ENCODE measurements at places on chromosomes 2 and 18.

DNA sequence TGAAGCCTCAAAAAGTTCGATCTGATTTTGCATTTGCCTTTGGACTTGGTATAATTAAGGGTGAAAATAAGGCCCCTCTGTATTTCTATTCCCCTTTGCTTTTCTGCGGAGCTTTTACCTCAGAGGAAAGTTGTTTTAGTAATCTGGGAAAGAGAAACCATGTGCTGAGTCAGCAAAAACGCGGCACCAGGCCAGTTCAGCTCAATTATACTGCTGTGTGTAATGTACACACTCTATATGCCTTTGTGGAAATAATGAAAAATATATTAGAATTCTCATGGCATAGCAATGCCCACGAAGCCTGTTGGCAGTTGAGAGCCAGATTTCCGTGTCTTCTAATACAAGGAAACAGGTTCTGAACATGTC is 161.9 kb upstream of the SIX2 start:
- H3K27me3 ChIP-seq = peaks cover 58% of the 10 kb centered on the region
- H3K4me3 ChIP-seq = no peak overlapping the region
- peaks cover 2% of the 10 kb centered on the region for H3K4me1 ChIP-seq
- no peak for DNase-seq
- no peak overlapping the region for H3K27ac ChIP-seq

- H3K4me1 ChIP-seq = no peaks in the 10 kb centered on the region
- no peak for DNase-seq
- no peaks in the 10 kb centered on the region for H3K27me3 ChIP-seq
Observed at GRCh38 chr2:124652099-124652498, 627.0 kb downstream of the CNTNAP5 start.

DNA sequence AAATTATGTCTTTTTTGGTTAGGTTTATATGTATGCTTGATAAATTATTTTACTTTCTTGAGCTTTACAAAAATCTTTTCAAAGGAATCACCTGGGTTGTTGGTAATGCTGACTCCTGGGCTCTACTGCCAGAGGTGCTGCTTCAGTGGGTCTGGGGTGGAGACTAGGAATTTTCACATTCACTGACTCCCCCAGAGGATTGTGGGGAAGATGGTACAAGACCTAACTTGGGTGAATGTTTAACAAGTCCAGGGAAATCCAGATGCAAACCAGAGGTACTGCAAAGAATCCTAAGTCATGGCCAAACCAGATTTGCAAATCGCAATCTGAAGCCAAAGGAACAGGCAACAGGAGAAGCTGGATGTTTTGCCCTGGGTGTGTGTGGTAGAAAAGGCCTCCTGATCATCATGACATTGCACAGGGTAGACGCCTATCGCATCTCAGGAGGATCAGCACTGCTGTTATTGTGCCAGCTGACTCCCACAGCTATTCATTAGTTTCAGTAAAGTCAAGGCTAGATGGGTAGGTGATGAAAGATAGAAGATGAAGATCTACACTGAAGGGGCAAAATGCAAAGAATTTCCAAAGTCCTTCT is 185.2 kb downstream of the BARD1 start:
- H3K4me1 ChIP-seq = no peaks in the 10 kb centered on the region
- peaks cover 2% of the 10 kb centered on the region for H3K27me3 ChIP-seq
- H3K36me3 ChIP-seq = no peaks in the 10 kb centered on the region
- no peak overlapping the region for H3K27ac ChIP-seq

GRCh38 chr18:24734058-24734457 is 273.6 kb downstream of the HRH4 start:
- no peak for DNase-seq
- H3K4me3 ChIP-seq = no peak overlapping the region
- H3K4me1 ChIP-seq = no peaks in the 10 kb centered on the region
- no peaks in the 10 kb centered on the region for H3K36me3 ChIP-seq
- peaks cover 15% of the 10 kb centered on the region for H3K27me3 ChIP-seq

DNA sequence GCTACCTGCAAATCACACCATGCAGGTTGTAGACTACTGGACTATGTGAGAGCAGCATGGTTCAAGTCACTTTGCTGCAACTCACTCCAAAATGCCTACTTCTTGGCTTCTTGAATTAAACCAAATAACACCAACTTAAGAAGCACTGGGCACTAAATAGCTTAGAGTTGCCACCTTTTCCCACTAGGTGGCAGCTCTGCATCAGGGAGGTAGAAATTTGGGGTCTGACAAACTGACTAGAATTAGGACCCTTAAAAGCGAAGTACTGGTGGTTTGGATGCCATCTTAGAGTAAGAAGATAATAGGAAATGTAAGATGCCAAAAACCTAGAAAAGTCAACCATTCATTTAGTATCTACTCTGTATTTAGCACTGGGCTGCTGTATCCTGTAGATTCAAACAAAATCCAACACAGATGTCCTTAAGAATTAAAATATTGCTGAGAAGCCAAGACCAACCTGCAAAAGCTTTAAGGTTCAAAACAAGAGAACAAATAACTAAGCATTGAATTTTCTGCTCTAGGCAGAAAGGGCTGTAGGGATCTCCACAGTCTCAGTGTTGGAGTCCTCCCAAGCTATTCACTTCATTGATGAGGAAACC is 65.5 kb downstream of the CCBE1 start:
- H3K27ac ChIP-seq = no peak overlapping the region
- H3K36me3 ChIP-seq = peaks cover 2% of the 10 kb centered on the region
- H3K27me3 ChIP-seq = peaks cover 12% of the 10 kb centered on the region
- no peak for DNase-seq
